ENCODE measurements at places on chromosomes 13 and 19.

- DNase-seq = no peak
These were observed 145.6 kb downstream of the TNFRSF19 start for GRCh38 chr13:23715762-23716235.

GRCh38 chr13:113527272-113527958, 36.9 kb upstream of the DCUN1D2 start:
- DNase-seq = no peak

GRCh38 chr19:2235381-2236063, 607 bp downstream of the PLEKHJ1 start:
- DNase-seq = no peak

GRCh38 chr13:20814224-20814910, 40.6 kb upstream of the EEF1AKMT1 start:
- DNase-seq = no peak

DNA sequence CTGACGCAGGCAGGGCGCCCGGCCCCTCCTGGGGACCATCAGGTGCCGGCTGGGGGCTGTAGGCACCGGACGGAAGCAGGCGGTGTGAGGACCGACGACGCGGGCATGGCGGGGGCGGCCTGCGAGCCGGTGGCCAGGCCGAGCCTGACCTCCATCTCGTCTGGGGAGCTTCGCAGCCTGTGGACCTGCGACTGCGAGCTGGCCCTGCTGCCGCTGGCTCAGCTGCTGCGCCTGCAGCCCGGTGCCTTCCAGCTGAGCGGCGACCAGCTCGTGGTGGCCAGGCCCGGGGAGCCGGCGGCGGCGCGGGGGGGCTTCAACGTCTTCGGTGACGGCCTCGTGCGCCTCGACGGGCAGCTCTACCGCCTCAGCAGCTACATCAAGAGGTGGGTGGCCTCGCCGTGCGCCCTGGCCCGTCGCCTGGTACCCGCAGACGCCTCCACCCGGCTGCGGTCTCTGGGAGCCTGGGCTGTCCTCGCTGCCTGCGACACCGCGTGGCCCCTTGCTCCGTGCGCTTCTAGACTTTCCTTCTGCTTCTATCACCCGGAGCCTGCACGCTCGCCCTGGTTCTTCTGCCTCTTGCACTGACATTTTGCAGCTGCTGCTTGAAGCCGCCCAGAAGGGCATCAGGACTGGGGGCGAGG, 460 bp downstream of the MEDAG start:
- DNase-seq = no peak

- no peak for DNase-seq
These were observed 42.8 kb downstream of the PIN1 start for GRCh38 chr19:9877780-9878510.

GRCh38 chr13:99231721-99232120, 26.5 kb downstream of the GPR18 start:
- DNase-seq = no peak

GRCh38 chr19:13794398-13794756, 866 bp upstream of the ZSWIM4 start:
- DNase-seq = no peak

GRCh38 chr13:31150315-31150985, 11.3 kb downstream of the HSPH1 start:
- no peak for DNase-seq

GRCh38 chr13:108902405-108903155, 273.2 kb downstream of the MYO16 start:
- no peak for DNase-seq

DNA sequence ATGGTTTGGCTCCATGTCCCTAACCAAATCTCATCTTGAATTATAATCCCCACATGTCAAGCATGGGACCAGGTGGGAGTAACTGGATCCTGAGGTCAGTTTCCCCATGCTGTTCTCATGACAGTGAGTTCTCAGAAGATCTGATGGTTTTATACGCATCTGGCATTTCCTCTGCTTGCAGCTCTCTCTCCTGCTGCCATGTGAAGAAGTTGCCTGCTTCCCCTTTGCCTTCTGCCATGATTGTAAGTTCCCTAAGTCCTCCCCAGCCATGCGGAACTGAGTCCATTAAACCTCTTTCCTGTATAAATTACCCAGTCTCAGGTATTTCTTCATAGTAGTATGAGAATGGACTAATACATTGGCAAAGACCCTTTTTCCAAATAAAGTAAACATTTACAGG, 96.8 kb downstream of the TSHZ3 start:
- no peak for DNase-seq

DNA sequence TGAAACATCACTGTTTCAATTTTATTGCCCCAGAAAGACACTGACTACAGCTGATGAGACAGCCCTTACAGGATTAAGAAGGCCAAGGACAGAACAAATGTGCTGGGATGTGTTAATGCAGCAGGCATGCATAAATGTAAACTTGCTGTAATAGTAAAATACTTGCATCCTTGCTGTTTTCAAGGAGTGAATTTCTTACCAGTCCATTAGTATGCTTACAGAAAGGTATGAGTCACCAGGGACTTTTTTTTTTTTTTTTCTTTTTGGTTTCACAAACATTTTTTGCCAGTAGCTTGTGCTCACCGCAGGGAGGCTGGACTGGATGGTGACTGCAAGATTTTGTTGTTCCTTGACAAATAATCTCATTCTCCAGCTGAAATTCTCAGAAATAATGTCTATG, 55.1 kb downstream of the GPR180 start:
- no peak for DNase-seq

DNA sequence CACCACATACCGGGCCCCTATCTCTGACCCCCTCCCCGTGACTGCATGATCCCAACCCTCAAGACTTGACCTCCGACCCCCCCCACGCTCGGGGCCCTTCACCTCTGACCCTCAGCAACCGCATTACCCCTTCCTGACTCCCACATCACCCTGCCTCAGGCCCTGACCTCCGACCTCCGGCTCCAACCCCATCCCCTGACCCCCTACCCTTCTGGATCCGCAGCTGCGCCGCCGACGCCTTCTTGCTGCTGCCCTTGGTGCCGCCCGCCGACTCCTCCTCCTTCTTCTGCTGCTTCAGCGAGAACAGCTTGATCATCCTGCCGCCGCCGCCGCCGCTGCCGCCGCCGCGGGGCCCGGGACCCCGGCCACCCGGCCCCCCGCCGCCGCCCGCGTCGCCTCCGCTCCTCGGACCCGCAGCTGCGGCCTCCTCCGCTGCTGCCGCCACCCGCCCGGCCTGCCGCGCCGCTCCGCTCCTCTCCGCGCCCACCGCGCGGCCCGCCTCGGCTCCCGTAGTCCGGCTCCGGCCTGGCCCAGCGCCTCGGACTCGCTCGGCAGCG, at the start of gene UBE2M:
Gene UBE2M, minus strand, starts transcription at position 546 of the 557 bp plus-strand sequence. Its CDS starts 230 bp downstream, at position 316.
- no peak for DNase-seq
